A549 treated with RU486 at 1 μM for 4 hours (cell line): ENCODE measurements at places on chromosomes 7 and 10. TPM values are rescaled to one million over a fixed set of nuclear protein-coding genes. Genes with fewer than 3 reads are reported as not detected.

Gene FAM237B
- not detected in 5 replicates for total RNA-seq

Gene ZNF853
- 1.8 to 2.9 TPM (median 2.3 TPM) in 5 replicates for total RNA-seq

Gene PRSS37
- total RNA-seq = not detected in 5 replicates

Gene OR6B1
- total RNA-seq = not detected in 5 replicates

Gene ENO4
- total RNA-seq = 0.15 to 0.31 TPM (median 0.22 TPM) in 5 replicates

Gene KCNIP2
- total RNA-seq = 0.54 to 1.2 TPM (median 0.73 TPM) in 5 replicates
